Activated CD4-positive, alpha-beta T cell treated with anti-CD3 and anti-CD28 coated beads, Interleukin-2, amount 50 U/mL, for 1 hour (primary cell): ENCODE measurements at places on chromosomes 4 and X.

- no peak for DNase-seq
Observed at GRCh38 chr4:42512226-42512625, 114.9 kb downstream of the SHISA3 start.

DNA sequence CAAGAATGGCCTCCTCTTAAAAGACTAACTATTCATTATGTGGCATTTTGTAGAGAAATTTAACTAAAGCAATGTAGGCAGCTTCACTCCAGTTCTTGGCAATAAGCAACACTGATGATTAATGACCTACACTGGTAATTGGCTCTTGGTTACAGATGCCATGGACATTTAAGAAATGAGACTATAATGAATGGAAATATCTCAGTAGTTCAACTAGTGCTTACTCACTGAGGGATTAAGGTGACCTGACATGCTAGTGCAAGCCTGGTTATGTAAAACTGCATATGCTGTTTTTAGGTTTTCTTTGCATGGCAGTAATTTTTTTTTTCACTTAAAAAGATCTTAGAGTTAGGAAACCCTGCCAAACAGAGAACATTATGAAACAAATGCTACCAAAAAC, 152.7 kb upstream of the AADAT start:
- no peak for DNase-seq

DNA sequence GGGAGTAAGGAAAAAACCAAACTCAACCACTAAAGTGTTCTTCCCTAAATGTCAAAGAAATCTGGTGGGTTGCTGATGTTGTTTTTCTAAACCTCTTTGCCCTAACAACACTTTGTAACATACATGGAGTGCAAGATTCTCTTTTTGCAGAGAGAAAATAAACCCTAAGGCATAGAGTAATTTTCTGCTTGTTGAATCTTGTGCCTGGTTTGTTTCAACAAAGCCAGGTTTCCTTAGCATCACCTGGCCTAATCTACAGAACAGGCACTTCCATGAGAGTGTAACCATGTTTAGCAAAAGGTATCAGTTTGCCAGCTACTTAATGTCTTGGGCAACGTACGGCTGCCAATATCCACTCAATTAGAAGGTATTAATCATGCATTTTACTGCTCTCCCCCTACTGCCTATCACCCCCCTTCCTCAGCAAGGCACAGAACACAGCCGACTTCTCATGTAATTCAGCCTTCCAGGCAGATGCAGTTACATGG, 219.2 kb downstream of the MAML3 start:
- DNase-seq = no peak

DNA sequence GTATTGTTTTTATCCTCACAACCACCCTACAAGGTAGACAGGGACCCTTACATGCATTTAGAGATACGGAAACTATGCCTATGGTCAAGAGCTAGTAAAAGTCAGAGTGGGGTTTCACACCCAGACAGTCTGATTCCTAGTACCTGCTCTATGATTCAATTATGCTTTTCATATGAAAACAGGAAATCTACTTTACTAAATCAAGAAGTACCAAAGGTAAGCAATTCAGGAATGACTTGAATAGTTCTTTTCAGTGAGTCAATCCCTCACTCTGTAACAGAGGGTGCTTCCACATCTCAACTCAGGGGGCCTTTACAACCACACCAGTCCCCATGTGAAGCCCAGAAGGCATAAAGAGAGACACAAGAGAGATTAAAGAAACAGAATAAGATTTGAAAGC, 191.4 kb downstream of the PPP3CA start:
- no peak for DNase-seq

GRCh38 chr4:23455456-23456158, 434.2 kb downstream of the PPARGC1A start:
- DNase-seq = no peak

- DNase-seq = no peak
Observed at GRCh38 chrX:18691431-18691830, 16.0 kb upstream of the PPEF1 start.

GRCh38 chr4:128571747-128572146, 237.8 kb upstream of the JADE1 start:
- no peak for DNase-seq

GRCh38 chr4:145933134-145933533, 5.5 kb downstream of the ZNF827 start:
- DNase-seq = no peak

GRCh38 chr4:52789774-52790173, 38.5 kb upstream of the ERVMER34-1 start:
- no peak for DNase-seq

DNA sequence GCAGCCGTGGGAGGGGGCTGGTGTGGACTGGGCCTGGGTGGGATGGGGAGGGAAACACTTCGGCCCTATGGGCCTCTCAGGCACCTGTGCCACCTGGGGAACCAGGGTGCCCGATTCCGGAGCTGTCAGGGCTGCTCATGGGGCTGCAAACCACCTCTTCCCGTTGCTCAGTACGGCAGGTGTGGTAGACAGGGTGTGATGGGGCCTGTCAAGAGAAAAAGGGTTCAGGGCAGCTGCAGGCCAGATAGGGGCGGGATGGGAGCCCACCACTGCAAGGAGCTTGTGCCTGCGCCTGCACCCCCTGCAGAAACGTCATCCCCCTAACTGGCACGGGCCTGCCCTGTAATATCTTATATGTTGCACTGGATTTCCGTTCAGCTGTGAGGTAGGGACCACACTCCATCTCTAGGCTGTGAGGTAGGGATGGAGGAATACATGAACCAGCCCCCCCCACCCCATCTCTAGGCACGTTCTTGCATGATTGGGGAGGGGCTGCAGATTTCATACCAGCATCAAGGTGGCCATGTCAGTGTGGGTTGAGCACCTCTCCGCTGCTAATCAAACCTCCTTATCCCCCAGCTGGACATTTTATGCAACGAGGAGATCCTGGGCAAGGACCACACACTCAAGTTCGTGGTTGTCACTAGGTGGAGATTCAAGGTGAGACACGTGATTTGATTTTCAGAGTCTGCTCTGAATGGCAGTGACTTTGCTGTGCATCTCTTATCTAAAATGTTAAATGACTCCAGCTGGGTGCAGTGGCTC, 59.0 kb downstream of the PCGF3 start:
- no peak for DNase-seq

GRCh38 chr4:164768516-164768915, 14.6 kb downstream of the SMIM31 start:
- no peak for DNase-seq

DNA sequence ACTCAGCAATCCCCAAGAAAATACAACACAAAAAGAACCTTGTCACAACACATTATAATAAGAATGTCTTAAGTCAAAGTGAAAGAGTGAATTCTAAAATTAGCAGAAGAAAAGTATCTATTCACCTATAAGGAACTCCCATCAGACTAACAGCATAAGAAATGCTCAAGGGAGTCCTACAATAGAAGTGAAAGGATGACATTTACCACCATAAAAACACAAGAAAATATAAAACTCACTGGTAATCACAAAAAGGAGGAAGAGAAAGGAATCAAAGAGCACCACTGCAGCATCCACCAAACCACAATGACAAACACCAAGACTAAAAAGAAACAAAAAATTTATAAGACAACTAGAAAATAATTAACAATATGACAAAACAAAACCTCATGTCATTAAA, 257.0 kb upstream of the AGTR2 start:
- DNase-seq = no peak

- DNase-seq = no peak
Observed at GRCh38 chrX:10516781-10517322, 103.5 kb downstream of the MID1 start.

- DNase-seq = no peak
Observed at GRCh38 chrX:38570396-38570795, 9.1 kb downstream of the TSPAN7 start.

- no peak for DNase-seq
Observed at GRCh38 chrX:133350751-133351150, 64.5 kb downstream of the GPC4 start.

GRCh38 chr4:15018361-15018760, 16.1 kb downstream of the CPEB2 start:
- DNase-seq = no peak

DNA sequence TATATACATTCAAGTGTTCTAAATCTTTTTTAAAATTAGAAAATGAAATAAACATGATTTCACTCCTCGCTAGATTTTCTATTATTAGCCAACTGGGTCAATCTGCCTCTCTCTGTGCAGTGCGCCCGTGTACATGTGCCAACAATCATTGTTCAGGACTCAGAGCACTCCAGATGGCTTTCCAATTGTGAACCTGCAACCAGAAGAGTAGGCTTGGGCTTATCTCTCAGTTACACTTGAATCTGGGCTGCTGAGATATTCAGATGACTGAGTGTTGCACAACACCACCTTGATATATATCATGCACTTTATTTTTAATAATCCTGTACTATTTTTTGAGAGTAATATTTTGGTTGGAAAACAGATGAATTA, 184.0 kb upstream of the FSTL5 start:
- DNase-seq = no peak

GRCh38 chr4:156116991-156117390, 163.3 kb upstream of the CTSO start:
- DNase-seq = no peak

DNA sequence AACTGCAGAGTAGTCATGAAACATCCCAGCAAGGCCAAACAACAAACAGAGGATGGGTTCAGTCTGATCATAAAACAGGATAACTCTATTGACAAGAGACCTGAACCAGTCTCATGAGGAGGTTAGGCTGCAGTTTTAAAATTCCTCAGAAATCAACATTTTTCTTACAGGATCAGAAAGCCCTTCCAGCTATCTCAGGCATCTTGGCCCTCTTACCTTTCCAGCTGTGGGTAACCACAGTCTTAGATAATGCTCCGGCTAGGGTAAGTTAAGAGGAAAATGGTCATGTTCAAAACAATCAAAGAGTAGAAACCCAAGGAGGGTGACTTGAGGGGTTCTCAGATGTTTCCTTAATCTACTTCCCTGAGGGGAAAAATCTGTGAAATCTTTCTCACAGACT, 5.1 kb downstream of the CTSO start:
- DNase-seq = no peak

GRCh38 chr4:11894221-11894620, 465.5 kb upstream of the HS3ST1 start:
- DNase-seq = no peak

DNA sequence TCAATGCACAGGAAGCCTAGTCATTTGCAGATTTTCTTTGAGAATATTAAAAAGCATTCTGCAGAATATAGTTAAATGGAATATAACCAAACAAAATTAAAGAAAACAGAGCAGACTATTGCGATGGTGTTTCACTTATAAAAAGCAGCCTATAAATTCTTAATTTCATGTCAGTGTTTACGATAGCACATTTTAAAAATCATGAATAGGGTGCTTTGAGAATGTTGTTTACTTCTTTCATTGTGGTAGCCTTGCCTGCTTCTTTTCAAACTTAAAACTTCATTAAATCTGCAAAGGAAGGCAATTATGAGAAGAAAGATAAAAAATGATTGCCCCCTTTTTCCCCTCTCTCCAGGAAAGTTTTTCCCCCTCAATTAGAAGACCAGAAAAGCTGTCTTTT, 748.6 kb downstream of the CCSER1 start:
- no peak for DNase-seq

GRCh38 chr4:134634301-134634700, 432.7 kb upstream of the PABPC4L start:
- DNase-seq = no peak

- DNase-seq = no peak
Observed at GRCh38 chr4:149914119-149915115, 98.8 kb upstream of the IQCM start.

DNA sequence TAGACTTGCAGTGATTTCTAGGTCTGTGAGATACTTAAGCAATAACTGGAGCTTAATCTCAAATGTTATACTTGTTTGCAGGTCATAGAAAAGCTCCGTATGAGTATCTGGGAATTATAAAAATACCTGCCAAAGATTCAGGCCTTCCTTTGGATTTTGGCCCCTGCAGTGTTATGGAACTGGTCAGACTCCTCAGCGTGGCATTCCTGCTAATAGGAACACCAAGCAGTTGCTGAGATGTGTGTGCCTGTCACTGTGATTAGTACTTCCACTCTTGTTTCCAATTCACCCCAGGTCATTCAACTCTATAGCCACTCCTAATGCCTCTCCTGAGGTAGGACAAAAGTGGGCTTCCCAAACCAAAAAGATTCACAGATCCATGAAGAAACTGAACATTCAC, 7.8 kb upstream of the UGT2B7 start:
- DNase-seq = no peak

GRCh38 chr4:6205567-6205931, 5.2 kb upstream of the JAKMIP1 start:
- DNase-seq = no peak

DNA sequence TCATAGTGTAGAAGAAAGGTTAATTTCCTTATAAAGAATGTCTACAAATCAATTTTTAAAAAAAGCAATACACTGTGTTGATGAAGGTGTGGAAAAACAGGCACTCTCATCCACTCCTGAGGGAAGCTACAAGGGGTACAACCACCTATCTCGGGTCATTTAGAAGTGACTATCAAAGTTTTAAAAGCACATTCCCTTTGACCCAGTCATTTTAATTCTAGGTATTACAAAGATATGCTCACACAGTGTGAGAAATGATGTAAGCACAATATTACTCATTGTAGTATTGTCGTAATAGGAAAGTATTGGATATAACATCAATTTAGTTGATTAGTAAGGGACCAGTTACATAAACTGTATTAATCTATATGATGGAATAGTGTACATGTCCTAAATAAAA, 7.4 kb upstream of the HCCS start:
- no peak for DNase-seq

- DNase-seq = no peak
Observed at GRCh38 chr4:179595671-179596410, 2153.6 kb upstream of the AGA start.

GRCh38 chr4:7158991-7159390, 33.3 kb upstream of the SORCS2 start:
- DNase-seq = no peak
